ENCODE measurements at places on chromosomes 2 and 18. TPM values are rescaled to one million over a fixed set of nuclear protein-coding genes. Genes with fewer than 3 reads are reported as not detected.

Gene CRACDL
- 12.9 TPM for total RNA-seq

Gene MOCOS
- total RNA-seq = 69.1 TPM

Gene SERPINB11
- total RNA-seq = not detected

Gene VWC2L
- total RNA-seq = not detected

Gene RTP5
- total RNA-seq = not detected

Gene IL36G
- not detected for total RNA-seq

Gene DYNAP
- total RNA-seq = 0.59 TPM

Gene PPP3R1
- total RNA-seq = 54.6 TPM

Gene SLC23A3
- 2.6 TPM for total RNA-seq

Gene LIPG
- total RNA-seq = 57.8 TPM

Gene TAF1B
- 25.5 TPM for total RNA-seq

Gene ESCO1
- total RNA-seq = 19.2 TPM

Gene PCBP1
- 277 TPM for total RNA-seq

Gene SERPINB7
- 2.6 TPM for total RNA-seq

Gene SRD5A2
- total RNA-seq = not detected

Gene EGR4
- total RNA-seq = 0.22 TPM

Gene ZNF142
- total RNA-seq = 33.7 TPM

Gene CAPN14
- total RNA-seq = not detected

Gene SLC19A3
- not detected for total RNA-seq

Gene ALPI
- not detected for total RNA-seq

Gene DIPK1C
- total RNA-seq = not detected

Gene KIAA2012
- not detected for total RNA-seq

Gene SPHKAP
- not detected for total RNA-seq

Gene SAG
- not detected for total RNA-seq

Gene EPB41L3
- not detected for total RNA-seq

Gene VIL1
- not detected for total RNA-seq

Gene UBE2E3
- total RNA-seq = 69.0 TPM

Gene DSEL
- 19.0 TPM for total RNA-seq

Gene MBD2
- 194 TPM for total RNA-seq

Gene ACMSD
- not detected for total RNA-seq

Gene FOSL2
- total RNA-seq = 122 TPM

Gene MC2R
- total RNA-seq = not detected

Gene UNC80
- total RNA-seq = not detected

Gene TTN
- total RNA-seq = 0.05 TPM

Gene CENPO
- total RNA-seq = 14.9 TPM

Gene SERPINB4
- not detected for total RNA-seq

Gene RSAD2
- total RNA-seq = 0.09 TPM

Gene CD226
- total RNA-seq = 2.6 TPM

Gene CAPN13
- total RNA-seq = not detected

Gene MRO
- not detected for total RNA-seq

Gene HYCC2
- total RNA-seq = 13.9 TPM

Gene TTR
- total RNA-seq = not detected

Gene LMAN1
- 227 TPM for total RNA-seq

Gene IKZF2
- total RNA-seq = 6.0 TPM

Gene UGT1A10
- not detected for total RNA-seq

Gene UGT1A7
- total RNA-seq = not detected

Gene UPP2
- not detected for total RNA-seq

Gene STON1
- 0.42 TPM for total RNA-seq

Gene POTEC
- not detected for total RNA-seq

Gene SLC5A7
- total RNA-seq = not detected

Gene ANTXR1
- 33.1 TPM for total RNA-seq

Gene SIX3
- total RNA-seq = not detected

Gene YIPF4
- 67.6 TPM for total RNA-seq

Gene HMSD
- not detected for total RNA-seq

Gene GKN2
- not detected for total RNA-seq

Gene CDH19
- total RNA-seq = not detected

Gene CYP27A1
- total RNA-seq = not detected

Data from MCF 10A (cell line).